Mesothelial cell of epicardium (in vitro differentiated cells): ENCODE measurements at places on chromosomes 7 and 10.

DNA sequence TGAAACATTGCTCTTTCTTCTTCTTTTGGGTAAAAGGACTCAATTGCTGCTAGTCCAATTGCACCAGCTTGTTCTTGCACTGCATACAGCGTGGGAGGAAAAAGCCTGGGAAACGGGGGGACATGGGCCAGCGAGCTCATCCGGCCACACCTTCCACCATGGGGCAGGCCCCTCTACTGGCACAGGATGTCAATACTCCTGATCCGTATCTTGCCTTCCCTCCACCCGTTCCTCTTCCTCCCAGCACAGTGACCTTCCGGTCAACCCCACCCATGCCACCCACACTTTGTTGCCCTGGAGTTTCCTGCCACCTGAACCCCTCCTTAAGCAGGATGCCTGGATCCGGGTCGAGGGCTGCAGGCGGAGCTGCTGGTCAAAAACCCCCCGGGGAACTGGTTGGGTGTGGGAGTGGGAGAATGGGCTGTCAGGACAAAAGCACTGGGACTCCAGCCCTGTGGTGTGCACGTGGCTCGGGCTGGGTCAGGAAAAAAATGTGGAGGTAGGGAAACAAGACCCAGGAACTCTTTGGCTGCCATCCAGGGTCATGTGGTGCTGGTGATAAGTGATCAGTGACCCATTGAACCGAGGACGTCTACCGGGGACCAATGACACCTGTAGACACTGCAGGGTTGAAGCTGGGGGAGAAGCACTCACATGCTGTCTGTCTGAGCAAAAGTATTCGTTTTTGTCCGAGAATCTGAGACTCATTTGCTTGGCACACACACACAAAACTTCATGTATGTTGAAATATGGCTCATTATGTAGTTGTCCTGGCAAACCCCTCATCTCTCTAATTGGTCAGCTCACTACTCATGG, 8.1 kb downstream of the IL2RA start:
- no peak for DNase-seq

DNA sequence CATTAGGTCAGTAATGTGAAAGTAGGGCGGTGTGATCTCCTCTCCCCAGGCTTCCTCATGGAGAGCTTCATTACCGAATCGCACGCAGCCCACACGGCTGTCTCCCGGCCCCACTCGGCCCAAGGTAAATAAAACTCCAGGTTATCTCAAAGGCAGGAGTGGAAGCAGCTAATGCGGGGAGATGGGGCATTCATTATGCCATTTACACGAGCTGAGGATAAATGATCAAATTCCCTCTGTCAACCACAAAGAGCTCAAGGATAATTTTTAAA, 93.5 kb downstream of the ADARB2 start:
- DNase-seq = no peak

GRCh38 chr10:130749911-130750310, 561.6 kb downstream of the TCERG1L start:
- no peak for DNase-seq

GRCh38 chr7:130293521-130293920, 560 bp downstream of the CPA4 start:
- DNase-seq = no peak

DNA sequence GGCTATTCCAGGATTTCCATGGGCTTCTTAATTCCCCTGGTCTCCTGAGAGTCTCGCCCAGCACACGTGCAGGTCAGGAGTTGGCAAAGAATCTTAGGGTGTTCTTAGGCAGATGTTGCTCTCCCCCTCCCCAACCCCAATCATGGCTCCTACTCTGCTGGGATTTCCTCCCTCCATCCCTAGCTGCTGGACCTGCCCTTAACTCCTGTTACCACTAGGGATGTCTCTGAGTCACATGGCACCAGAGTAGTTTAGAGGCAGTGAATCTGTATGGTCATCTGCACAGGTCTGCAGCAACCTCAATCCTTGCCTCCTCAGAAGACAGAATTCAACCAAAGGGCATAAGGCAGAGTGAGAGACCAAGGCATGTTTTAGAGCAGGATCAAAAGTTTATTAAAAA, 51.8 kb upstream of the CHST3 start:
- no peak for DNase-seq

DNA sequence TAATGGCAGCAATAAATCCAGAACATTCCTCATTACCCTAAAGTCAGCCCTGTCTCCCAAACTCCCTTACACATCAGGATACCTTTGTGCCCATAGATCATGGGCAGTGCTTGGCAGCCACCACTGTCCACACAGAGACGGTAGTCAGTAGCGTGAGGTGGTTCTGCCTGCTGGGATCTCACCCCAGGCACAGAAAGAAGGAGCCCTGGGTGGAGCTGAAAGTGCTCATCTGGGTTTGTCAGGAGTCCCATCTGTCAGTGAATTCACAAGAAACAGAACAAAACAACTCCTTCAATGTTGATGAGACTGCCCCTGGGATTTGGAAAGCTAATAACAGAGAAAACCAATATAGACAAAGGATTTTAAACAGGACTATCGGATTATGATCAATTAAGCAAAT, 90.2 kb upstream of the PRSS58 start:
- DNase-seq = no peak

- no peak for DNase-seq
These were observed 131.8 kb downstream of the ADK start for GRCh38 chr10:74282848-74283210.

- DNase-seq = no peak
These were observed 19.0 kb downstream of the LRRC27 start for GRCh38 chr10:132350946-132351345.

DNA sequence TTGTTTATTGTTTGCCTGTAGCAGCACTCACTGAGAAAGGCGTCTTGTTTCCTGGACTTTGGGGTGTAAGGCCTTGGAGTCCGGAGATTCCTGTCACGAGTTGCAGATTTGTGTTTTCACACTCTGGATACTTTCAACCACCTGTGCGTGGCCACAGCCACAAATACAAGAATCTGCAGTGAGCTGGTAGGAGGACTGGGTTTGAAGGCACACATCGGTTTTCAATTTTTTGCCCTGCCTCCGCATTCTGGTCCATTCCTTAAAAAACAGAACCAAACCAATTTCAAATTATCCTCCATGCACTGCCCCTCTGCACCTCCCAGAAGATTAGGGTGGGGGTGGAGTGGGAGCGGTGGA, 619 bp downstream of the EXOC4 start:
- no peak for DNase-seq

GRCh38 chr10:4824791-4825310, 1.2 kb upstream of the AKR1E2 start:
- no peak for DNase-seq

- DNase-seq = no peak
These were observed 89.7 kb downstream of the HGF start for GRCh38 chr7:81680120-81680519.

- DNase-seq = no peak
These were observed 33.3 kb downstream of the FHIP2A start for GRCh38 chr10:114854906-114855305.

DNA sequence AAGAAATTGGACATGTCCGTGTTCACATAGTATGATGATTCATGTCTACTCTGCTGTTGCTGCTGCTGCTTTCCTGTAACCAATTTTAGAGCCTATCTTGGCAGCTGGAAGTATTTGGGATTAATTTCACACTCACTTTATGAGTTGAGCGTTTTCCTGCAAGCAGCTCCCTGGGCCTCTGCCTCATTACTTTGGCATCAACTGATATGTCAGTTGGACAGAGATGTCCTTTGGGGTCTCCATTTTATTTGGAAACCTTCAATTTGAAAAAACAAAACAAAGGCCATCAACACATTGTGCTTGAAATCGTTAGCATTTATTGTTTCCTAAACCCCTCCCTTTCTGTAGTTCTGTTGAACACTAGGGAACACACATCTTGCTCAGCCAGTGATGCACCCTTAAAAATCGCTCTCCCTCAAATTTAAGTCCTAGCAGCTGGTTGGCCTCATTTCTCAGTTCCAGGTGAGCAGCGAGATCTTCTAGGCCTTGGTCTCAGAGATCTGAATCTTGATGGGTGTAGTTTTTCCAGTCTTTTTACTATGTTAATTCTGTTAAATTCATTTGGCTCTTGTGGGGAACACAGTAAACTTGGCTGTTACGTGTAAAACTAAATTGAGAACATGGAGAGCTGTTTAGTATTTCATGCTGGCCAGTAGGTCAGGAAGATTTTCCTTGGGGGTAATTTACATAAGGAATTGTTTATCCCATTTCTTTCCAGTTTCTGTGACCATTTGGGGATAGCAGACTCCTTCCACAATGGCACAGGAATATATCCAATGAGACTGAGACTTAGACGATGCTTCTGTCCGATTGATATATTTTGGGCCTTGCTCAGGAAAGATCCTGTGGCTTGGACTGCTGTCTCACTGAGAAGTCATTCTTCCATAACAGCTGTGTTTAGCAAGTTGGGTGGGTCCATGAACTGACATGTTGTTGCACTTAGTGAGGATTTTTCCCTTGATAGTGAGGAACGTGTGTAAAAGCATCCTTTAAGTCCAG, 371.6 kb downstream of the BBS9 start:
- DNase-seq = no peak

- no peak for DNase-seq
These were observed 36.3 kb downstream of the ENTPD1 start for GRCh38 chr10:95792211-95792780.

DNA sequence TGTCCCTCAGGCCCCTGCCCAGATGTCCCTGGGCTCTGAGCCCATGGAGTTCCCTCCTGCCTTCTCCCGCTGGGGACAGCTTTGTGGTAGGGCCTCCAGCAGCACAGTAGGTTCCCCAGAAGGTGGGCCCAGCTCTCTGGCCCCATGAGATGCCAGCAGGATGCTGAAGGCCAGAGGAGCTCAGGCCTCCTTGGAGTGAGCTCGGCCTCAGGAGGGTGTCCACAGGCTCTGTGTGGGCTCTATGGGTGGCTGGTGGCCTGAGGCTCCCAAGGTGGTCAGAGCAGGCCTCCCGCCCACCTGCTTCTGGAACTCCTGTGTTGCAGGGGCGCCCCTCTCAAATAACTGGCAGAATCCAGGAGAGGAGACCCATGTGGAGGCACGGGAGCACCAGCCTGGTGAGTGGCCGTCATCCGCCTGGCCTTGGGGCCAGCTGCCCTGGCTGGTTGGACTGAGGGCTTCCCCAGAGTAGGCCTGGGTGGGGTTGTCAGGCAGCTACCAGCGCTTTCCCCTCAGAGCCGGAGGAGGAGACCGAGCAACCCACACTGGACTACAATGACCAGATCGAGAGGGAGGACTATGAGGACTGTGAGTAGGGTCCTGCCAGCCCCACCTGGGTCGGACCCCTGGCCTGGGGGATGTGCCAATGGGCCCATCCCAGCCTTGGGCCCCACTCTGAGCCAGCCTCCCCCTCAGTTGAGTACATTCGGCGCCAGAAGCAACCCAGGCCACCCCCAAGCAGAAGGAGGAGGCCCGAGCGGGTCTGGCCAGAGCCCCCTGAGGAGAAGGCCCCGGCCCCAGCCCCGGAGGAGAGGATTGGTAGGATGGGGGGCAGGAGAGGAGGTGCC, 3.2 kb downstream of the AEBP1 start:
- DNase-seq = no peak

DNA sequence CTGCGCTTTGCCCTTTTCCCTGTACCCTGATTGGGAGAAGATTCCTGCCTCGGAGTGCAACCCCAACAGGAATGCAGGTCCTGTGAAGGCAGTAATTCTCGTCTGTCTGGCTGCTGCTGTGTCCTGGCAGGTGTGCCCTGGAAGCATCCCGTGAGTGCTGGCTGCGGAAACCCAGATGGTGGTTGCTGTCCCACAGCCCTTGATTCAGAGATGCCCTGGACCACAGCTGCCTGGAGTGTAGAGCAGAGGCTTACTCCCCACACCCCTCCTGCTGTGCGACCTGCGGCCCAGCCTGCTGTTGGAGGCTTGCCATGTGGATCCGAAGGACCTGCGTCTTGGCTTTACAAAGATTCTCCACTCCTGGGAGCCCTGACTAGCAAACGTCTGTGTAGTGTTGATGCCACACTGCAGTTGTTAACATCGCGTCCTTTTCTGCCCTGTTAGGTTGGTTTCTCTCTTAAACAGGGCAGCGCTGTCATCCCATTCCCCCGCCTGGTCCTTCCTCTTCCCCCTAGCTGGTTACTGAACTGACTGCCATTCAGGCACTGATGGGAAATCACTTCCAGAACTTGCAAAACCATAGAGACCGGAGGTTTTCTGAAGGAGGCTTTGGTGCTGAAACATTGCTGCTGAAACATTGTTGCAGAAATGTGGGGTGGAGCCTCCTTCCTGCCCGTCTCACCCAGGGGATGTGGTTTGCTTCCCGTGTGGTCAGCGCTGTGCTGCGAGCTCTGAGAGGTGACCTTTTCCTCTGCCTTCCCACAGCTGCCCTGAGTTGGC, 53.3 kb downstream of the DNAJB6 start:
- no peak for DNase-seq

DNA sequence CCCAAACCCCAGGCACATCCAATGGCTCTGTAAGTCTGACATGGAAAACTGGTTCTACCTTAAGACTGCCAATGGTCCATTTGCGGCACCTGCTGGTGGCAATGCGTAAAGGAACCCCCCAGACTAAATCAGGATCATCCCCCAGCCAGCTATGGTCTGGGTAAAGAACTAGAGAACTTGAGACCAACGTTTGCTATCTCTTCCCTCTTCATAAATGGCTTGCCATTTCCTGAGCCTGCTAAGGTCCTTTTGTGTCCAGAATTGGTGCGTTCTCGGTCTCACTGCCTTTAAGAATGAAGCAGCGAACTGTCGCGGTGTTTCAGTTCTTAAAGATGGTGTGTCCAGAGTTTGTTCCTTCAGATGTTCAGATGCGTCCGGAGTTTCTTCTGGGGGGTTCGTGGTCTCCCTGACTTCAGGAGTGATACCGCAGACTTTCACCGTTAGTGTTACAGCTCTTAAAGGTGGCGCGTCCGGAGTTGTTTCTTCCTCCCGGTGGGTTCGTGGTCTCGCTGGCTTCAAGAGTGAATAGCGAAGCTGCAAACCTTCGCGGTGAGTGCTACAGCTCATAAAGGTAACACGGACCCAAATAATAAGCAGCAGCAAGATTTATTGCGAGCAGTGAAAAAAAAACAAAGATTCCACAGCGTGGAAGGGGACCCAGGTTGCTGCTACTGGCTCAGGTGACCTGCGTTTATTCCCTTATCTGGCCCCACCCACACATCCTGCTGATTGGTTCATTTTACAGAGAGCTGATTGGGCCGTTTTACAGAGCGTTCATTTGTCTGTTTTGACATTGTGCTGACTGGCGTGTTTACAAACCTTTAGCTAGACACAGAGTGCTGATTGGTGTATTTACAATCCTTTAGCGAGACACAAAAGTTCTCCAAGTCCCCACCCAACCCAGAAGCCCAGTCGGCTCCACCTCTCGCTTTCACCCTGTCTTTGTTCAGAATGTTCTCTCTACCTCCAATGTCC, 95.4 kb downstream of the ELMO1 start:
- DNase-seq = no peak

- DNase-seq = no peak
These were observed 22.3 kb downstream of the BTBD16 start for GRCh38 chr10:122293156-122293960.

DNA sequence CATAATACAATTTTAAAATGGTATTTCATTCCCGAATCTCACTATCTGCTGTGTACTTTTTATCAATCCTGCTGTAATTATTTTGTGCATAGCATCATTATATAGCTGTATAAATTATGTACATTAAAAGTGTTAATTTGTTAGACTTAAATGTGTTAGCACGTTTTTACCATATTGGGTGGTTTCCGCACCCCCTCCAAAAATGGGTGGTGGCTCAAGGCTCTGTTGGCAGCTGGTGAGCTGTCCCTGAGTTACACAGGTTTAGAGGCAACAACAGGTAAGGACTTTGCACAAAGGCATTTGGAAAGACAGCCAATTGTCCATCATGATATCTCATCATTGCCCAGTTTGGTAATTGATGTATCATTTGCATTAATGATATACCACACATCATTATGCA, 18.6 kb upstream of the LMTK2 start:
- no peak for DNase-seq
